ENCODE measurements at places on chromosomes 2 and 18. TPM values are rescaled to one million over a fixed set of nuclear protein-coding genes. Genes with fewer than 3 reads are reported as not detected.

Gene TMEM17
- total RNA-seq, result 2.6 TPM

Gene FIGN
- total RNA-seq, result 2.4 TPM

Gene IL37
- total RNA-seq, result not detected

Gene VWA3B
- total RNA-seq, result not detected

Gene PDE1A
- 0.51 TPM for total RNA-seq

Gene MEIS1
- total RNA-seq, result 3.4 TPM

Gene PHOSPHO2
- total RNA-seq, result 5.0 TPM

Gene STPG4
- not detected for total RNA-seq

Gene TWIST2
- 25.6 TPM for total RNA-seq

Gene IKZF2
- total RNA-seq, result 0.68 TPM

Gene C2orf15
- total RNA-seq, result 3.8 TPM

Gene GAREM2
- total RNA-seq, result not detected

Gene KCNJ13
- total RNA-seq, result 0.12 TPM

Gene CTAGE1
- not detected for total RNA-seq

Gene EVA1A
- 13.8 TPM for total RNA-seq

Gene AOX1
- total RNA-seq, result 0.06 TPM

Gene NEU4
- not detected for total RNA-seq

Gene CRYGD
- not detected for total RNA-seq

Gene ST8SIA3
- not detected for total RNA-seq

Gene CD226
- total RNA-seq, result 0.23 TPM

Gene EPB41L5
- total RNA-seq, result 6.6 TPM

Gene UGT1A3
- not detected for total RNA-seq

Gene CDH7
- 5.7 TPM for total RNA-seq

Gene MFSD2B
- 0.72 TPM for total RNA-seq

Gene CAB39
- total RNA-seq, result 32.8 TPM

Gene RNF152
- total RNA-seq, result 4.8 TPM

Measured in H4 (cell line).